ENCODE measurements at places on chromosomes 3 and 15.

DNA sequence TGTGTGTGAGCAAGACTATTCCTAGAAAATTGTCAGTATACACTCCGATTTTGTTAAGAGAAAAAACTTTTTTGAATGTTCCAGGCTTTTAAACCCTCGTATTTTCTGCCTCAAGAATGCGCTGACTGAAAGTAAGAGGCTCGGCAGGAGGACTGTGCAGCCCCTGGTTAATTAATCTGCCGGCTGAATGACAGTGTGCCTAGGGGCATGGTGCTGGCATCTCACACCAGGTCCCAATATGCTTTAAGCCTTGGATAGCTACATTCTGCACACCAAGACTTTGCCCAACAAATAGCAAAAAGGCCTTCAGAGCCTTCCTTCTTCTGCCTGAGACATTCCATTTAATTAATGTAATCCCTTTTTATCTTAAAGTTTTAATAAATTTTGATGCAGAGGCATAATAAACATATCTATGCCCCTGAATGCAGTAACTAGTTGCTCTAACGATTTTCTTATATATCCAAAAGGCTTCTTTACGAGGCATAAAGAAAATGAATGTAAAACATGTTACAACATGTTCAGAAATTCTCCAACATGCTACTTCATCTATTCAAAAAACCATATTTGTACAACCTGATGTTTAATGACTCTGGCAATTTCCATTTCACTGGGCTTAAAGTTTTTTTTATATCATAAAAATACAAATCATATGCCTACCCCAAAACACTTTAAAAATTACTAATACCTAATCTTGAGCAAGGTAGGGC lies 37.9 kb downstream of the DPH6 start:
- no peaks in the 10 kb centered on the region for H3K36me3 ChIP-seq
- H3K4me3 ChIP-seq, result no peak overlapping the region
- H3K27ac ChIP-seq, result no peak overlapping the region
- H3K4me1 ChIP-seq, result peaks cover 2% of the 10 kb centered on the region
- no peak for DNase-seq

DNA sequence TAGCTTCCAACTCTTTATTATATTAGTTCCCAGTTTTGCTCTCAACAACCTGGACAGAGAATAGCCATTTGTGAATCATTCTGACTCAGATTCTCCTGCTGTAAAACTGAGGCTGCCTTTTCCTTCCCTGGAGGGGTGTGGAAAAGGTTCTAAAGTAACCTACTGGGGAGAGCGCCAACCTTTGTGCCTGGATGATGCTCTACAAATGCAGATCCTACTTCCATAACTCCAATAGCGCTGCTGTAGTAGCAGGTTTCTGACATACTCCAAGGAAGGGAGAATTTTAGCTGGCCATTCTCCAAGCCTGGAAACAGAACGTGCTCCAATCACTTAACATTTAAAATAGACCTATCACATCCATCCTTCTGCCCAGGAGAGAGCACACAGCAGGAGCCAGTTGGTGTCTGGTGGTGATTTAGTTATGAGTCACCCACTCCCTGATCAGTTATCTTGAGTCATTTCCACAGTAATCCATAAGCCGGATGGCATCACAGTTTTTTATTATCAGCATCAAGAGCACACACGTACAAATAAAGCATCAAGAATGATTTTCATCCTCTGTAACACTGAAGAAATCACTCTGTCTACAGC lies 38.3 kb downstream of the MYH15 start:
- peak overlapping the region; percentile 36 for H3K4me3 ChIP-seq
- H3K27ac ChIP-seq, result peak overlapping the region; percentile 91
- peak; percentile 84 for DNase-seq
- no peaks in the 10 kb centered on the region for H3K36me3 ChIP-seq

DNA sequence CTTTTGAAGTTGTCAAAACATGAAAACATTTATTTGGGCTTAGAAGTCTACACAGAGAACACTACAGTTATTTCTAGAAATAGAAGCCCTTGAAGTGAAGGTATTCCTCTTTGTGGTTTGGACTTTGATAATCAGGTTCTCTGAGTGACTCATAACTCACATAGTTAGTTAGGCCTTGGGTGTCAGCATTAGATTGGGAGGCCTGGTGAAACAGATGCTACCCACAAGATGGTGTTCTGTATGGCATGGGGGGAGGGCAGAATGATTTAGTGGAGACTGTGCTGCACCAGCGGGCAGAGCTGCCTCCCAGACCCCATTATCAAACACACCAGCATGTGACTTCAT lies 108.9 kb upstream of the ETV5 start:
- DNase-seq, result no peak
- H3K36me3 ChIP-seq, result no peaks in the 10 kb centered on the region
- no peak overlapping the region for H3K4me3 ChIP-seq
- no peak overlapping the region for H3K27ac ChIP-seq

GRCh38 chr3:34212175-34212574 lies 413.7 kb downstream of the PDCD6IP start:
- H3K4me1 ChIP-seq, result peaks cover 5% of the 10 kb centered on the region
- no peak overlapping the region for H3K27ac ChIP-seq
- no peaks in the 10 kb centered on the region for H3K27me3 ChIP-seq
- no peak overlapping the region for H3K4me3 ChIP-seq
- H3K36me3 ChIP-seq, result no peaks in the 10 kb centered on the region

DNA sequence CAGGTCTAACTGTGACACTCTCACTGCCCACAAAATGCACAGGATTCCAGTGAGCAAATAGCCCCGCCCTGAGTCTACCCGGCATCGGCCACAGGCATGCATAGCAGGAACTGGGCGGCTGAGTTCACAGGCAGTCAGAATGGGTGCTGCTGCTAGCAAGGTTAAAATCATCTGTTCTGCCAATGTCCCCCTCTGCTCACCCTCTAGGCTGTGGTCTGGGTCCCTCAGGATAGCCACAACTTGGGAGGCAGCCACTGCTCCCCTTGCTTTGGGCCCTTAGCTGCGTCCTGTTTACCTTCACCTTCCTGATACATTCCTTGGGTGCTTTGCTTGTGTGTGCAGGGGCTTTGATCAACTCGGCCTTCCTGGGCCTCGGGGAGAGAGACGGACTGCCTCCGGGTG lies 232.9 kb upstream of the RGMA start:
- DNase-seq, result no peak
- no peak overlapping the region for H3K4me3 ChIP-seq
- no peaks in the 10 kb centered on the region for H3K27me3 ChIP-seq
- H3K36me3 ChIP-seq, result no peaks in the 10 kb centered on the region
- peaks cover 2% of the 10 kb centered on the region for H3K4me1 ChIP-seq

GRCh38 chr3:5078151-5078550 lies 43.9 kb upstream of the ARL8B start:
- peaks cover 28% of the 10 kb centered on the region for H3K27me3 ChIP-seq
- H3K4me3 ChIP-seq, result no peak overlapping the region
- H3K36me3 ChIP-seq, result no peaks in the 10 kb centered on the region
- peak; percentile 18 for DNase-seq

- no peak for DNase-seq
- no peaks in the 10 kb centered on the region for H3K27me3 ChIP-seq
- H3K4me3 ChIP-seq, result no peak overlapping the region
- H3K36me3 ChIP-seq, result no peaks in the 10 kb centered on the region
Measured at GRCh38 chr3:152557302-152557999, 277.5 kb upstream of the P2RY1 start.

DNA sequence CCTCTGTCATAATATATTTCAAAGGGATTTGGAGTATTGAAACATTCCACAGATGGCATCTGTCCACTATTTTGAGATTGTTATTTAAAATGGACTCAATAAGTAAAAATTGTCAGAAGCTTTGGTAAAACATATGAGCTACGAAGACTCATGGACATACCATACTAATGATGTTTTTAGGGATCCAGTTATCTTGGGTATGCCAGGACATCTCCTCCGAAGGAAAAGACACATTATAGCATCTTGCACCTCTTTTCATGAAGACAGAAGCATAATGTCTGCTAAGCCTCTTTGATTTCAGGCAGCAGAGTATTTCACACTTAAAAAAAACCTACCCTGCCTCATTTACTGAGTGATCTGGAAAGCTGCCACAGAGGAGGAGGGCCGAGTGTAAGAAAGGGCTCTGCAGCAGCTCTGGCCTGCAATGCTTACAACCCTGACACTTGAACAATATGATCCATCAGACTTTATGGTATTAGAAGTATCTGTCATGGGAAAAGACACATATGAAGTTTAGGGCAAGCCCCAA lies 284.8 kb downstream of the TUSC7 start:
- H3K4me1 ChIP-seq, result no peaks in the 10 kb centered on the region
- no peak overlapping the region for H3K4me3 ChIP-seq
- H3K27me3 ChIP-seq, result no peaks in the 10 kb centered on the region
- no peaks in the 10 kb centered on the region for H3K36me3 ChIP-seq

DNA sequence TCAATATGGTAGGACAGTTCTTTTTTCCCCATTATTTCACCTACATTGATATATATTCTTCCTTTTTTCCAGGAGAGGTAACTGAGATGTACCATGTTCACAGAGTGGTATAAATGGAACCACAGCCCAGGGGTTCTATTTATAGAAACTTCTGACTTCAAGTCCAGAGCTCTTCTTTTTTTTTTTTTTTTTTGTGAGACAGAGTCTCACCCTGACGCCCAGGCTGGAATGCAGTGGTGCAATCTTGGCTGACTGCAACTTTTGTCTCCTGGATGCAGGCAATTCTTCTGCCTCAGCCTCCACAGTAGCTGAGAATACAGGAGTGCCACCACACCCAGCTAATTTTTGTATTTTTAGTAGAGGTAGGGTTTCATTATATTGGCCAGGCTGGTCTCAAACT lies 267.1 kb upstream of the TPRG1 start:
- H3K4me1 ChIP-seq, result no peaks in the 10 kb centered on the region
- DNase-seq, result peak; percentile 85
- H3K4me3 ChIP-seq, result no peak overlapping the region
- H3K27ac ChIP-seq, result no peak overlapping the region

DNA sequence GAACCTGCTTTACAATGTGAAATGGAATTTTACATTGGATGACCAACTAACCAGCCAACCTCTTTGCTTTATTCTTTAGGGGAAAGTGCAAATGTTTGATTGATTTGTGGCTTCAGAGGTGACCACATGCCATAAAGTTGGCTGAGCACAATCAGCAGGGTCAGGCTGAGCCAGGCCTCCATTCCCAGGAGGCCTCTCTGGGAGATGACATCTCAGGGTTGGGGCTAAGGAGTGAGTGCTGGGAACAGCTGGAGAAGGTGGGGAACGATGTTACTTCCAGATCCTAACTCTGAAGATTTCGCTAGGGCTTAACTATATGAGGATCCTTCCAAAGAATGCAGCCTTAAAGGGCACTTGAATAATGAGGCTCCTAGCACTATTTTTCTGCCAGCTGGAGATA lies 131.7 kb downstream of the ATP10A start:
- H3K36me3 ChIP-seq, result no peaks in the 10 kb centered on the region
- H3K4me3 ChIP-seq, result no peak overlapping the region
- no peaks in the 10 kb centered on the region for H3K27me3 ChIP-seq
- peaks cover 9% of the 10 kb centered on the region for H3K4me1 ChIP-seq
- DNase-seq, result no peak

DNA sequence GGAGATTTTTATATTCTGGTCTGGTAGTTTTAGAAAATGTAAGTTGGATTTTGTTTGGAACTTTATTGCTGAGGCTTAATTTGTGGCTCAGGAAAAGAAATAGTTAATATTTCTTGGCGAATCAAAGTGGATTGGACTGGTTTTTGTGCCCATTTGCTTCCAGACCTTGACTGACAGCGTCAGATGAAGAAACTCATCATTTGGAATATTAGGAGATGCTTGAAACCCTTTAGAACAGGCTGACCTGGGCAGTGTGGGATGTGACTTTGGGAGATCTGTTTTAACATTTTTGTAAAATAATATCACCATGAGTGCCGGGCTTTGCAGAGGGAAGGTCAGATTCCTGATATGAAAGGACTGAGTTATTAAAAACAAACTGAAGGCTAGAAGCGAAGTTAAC lies 83.0 kb downstream of the AAGAB start:
- no peaks in the 10 kb centered on the region for H3K27me3 ChIP-seq
- no peak for DNase-seq
- H3K36me3 ChIP-seq, result peaks cover 99% of the 10 kb centered on the region
- peaks cover 24% of the 10 kb centered on the region for H3K4me1 ChIP-seq
- H3K4me3 ChIP-seq, result no peak overlapping the region

GRCh38 chr3:62453448-62453847 lies 80.1 kb upstream of the FEZF2 start:
- no peak for DNase-seq
- H3K4me3 ChIP-seq, result no peak overlapping the region
- no peaks in the 10 kb centered on the region for H3K36me3 ChIP-seq
- H3K27ac ChIP-seq, result no peak overlapping the region
- H3K27me3 ChIP-seq, result peaks cover 6% of the 10 kb centered on the region
- H3K4me1 ChIP-seq, result no peaks in the 10 kb centered on the region

DNA sequence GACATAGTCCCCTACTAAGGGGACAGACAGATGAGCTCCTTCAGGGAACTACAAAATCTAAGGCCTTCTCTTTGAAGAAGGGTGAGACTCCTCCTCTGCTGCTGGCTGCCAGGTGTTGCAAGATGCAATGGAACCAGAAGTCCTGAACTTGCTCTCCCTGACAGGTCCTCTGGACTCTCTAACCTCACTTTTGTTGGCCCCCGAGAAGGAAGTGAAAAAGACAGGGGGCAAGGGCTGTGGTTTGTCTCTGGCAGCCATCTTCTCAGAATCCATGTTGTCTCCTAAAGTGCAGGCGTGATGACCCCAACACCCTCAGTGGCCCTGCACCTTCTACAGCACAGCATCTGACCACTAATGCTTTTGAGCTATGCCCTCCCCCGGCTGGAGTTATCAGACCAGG lies 292.5 kb downstream of the CHST2 start:
- no peak overlapping the region for H3K27ac ChIP-seq
- H3K4me3 ChIP-seq, result no peak overlapping the region
- DNase-seq, result no peak
- H3K27me3 ChIP-seq, result no peaks in the 10 kb centered on the region
- H3K36me3 ChIP-seq, result no peaks in the 10 kb centered on the region

DNA sequence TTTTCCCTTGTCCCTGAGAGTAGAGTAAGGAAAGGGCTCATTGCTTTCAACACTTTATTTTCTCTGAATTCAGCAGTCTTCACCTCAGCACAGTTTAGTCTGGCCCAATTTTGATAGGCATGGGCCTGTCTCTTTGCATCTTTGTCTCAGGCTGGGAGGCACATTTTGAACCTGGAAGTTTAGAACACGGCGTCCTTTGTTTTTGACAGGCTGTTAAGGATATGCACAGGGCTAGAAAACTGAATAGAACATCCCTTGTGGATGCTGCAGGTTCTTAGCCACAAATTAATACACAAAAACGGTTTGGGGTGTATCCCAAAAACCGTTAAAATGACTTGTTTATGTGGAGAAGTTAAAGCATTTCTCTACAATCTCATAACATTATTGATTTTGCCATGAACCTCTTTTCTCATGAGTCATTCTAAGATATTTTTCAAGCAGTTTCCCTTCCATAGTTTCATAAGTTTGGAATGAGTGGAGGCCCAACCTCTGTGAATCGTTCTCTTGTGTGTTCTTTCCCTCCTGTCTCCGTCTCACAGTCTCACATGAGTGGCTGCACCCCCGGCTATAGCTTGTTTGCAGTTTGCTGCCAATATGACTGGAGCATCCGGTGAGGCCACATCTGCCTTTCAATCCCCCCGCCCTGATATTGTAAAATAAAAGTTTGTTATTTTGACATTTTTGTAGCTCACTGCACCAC lies 192.9 kb upstream of the EIF1B start:
- no peaks in the 10 kb centered on the region for H3K36me3 ChIP-seq
- H3K27ac ChIP-seq, result peak overlapping the region; percentile 83

GRCh38 chr15:63922261-63922904 lies 88.6 kb upstream of the HERC1 start:
- H3K27me3 ChIP-seq, result no peaks in the 10 kb centered on the region
- DNase-seq, result no peak
- H3K4me1 ChIP-seq, result peaks cover 36% of the 10 kb centered on the region
- H3K4me3 ChIP-seq, result no peak overlapping the region
- H3K36me3 ChIP-seq, result peaks cover 14% of the 10 kb centered on the region
- H3K27ac ChIP-seq, result no peak overlapping the region

- no peak overlapping the region for H3K4me3 ChIP-seq
- no peaks in the 10 kb centered on the region for H3K4me1 ChIP-seq
- no peak overlapping the region for H3K27ac ChIP-seq
- no peaks in the 10 kb centered on the region for H3K36me3 ChIP-seq
Measured at GRCh38 chr15:47337106-47337505, 380.2 kb upstream of the SEMA6D start.

All from mesenchymal stem cell (in vitro differentiated cells and primary cell).